ENCODE measurements at places on chromosomes 1 and 21.

GRCh38 chr1:164515711-164516331 is 43.2 kb upstream of the PBX1 start:
- no peaks in the 10 kb centered on the region for H3K36me3 ChIP-seq
- H3K27me3 ChIP-seq, result no peaks in the 10 kb centered on the region
- no peak overlapping the region for H3K4me3 ChIP-seq
- peaks cover 4% of the 10 kb centered on the region for H3K4me1 ChIP-seq
- H3K27ac ChIP-seq, result no peak overlapping the region

DNA sequence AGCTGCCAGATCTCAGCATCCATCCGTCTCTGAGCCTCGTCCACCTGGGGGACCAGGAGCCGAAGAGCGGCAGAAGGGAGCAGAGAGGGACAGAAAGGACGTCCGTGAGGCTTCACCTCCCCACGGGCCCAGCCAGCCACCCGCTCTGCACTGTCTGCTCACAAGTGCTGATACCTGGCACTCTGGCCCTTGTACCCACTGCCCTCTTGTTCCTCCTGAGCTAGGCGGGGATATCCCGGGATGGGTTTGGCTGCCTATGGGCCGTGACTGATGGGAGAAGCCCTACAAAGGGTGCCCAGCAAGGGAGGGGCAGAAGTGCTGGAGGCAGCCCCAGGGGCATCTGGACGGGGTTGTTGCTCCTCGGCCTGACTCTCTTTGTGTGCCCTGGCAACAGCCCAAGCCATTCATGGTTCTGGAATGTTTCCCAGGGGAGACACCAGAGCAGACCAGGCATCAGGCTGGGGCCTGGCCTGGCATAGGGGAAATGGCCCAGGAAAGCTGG is 57.6 kb downstream of the LDLRAD2 start:
- DNase-seq, result no peak
- no peak overlapping the region for H3K4me3 ChIP-seq
- H3K4me1 ChIP-seq, result peaks cover 8% of the 10 kb centered on the region
- no peak overlapping the region for H3K27ac ChIP-seq
- peaks cover 15% of the 10 kb centered on the region for H3K36me3 ChIP-seq

DNA sequence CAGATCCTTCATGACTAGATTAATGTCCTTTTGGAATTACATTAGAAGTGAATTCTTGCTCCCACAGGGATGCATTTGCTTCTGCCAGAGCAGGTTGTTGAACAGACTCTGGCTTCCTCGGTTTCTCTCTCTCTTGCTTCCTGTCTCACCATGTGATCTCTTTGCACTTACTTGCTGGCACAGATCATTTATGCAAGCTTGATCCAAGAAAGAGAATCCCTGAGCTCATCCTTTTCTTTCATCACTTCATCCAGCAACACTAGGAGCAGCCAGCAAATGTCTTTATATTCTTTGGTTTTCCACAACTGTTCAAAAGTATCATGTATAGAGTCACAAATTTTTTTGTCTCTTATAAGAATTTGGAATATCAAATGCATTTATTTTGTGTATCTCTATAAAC is 313.5 kb downstream of the ZNF326 start:
- no peak overlapping the region for H3K27ac ChIP-seq
- H3K4me1 ChIP-seq, result no peaks in the 10 kb centered on the region
- no peak overlapping the region for H3K4me3 ChIP-seq
- no peak for DNase-seq
- no peaks in the 10 kb centered on the region for H3K36me3 ChIP-seq
- H3K27me3 ChIP-seq, result no peaks in the 10 kb centered on the region

- H3K27me3 ChIP-seq, result no peaks in the 10 kb centered on the region
- H3K4me3 ChIP-seq, result no peak overlapping the region
- H3K36me3 ChIP-seq, result no peaks in the 10 kb centered on the region
- DNase-seq, result no peak
- H3K4me1 ChIP-seq, result no peaks in the 10 kb centered on the region
- H3K27ac ChIP-seq, result no peak overlapping the region
These were observed 31.9 kb upstream of the RXRG start for GRCh38 chr1:165476776-165477175.

DNA sequence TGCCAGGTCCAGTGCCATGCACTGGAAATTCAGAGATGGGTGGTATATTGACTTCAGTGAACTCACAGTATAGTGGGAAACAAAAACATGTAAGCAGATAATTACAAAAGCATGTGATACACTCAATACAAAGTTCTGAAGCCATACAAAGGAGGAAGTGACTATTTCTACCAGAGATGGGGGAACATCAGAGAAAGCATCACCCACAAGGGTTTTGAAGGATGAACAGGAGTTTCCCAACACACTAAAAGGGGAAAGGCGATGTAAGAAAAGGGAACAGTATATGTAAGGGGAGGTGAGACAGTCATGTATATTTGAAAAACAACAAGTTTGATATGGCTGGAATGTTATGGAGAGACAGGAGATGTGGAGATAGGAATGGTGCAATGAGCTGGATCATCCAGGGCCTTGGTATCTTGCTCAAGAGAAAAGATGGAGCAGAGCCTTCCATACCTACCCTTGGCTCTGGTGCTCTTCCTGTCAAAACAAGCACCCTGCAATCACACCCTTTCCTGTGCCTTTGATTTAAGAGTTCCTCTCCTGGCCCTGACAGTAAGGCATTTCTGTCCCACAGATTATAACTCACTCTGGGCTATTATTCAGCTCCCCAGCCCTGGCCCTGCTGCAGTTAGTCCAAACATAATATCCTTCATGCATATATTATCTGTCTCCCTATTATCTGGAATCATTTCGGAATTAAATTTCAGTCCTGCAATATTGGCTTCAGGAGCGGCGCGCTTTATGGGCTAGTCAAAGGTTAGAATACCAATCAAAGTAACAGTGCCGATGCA is 60.5 kb downstream of the DMAP1 start:
- peaks cover 2% of the 10 kb centered on the region for H3K4me1 ChIP-seq
- DNase-seq, result no peak
- no peaks in the 10 kb centered on the region for H3K27me3 ChIP-seq
- H3K4me3 ChIP-seq, result no peak overlapping the region
- no peaks in the 10 kb centered on the region for H3K36me3 ChIP-seq

DNA sequence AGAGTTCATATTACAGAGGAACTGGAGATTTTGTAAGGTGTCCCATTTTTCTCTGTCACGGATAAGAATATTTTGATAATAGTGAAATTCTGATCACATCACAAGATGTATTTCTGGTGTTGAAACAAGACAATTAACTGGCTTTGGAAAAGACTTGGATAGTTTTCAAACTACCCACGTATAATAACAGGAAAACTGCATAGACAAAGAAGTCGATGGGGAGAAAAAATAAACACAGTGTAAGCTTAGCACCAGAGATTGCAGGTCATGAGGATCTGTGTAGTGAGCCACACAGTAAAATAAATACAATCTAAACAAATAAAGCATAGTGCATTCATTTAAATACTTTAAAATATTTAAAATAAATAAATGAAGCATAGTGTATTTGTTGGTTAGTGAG is 452.3 kb upstream of the ADAMTS5 start:
- no peak for DNase-seq
- no peaks in the 10 kb centered on the region for H3K27me3 ChIP-seq
- no peak overlapping the region for H3K27ac ChIP-seq
- H3K4me1 ChIP-seq, result no peaks in the 10 kb centered on the region
- H3K36me3 ChIP-seq, result no peaks in the 10 kb centered on the region

GRCh38 chr1:235075048-235075776 is 53.4 kb downstream of the TOMM20 start:
- no peak overlapping the region for H3K27ac ChIP-seq
- no peaks in the 10 kb centered on the region for H3K4me1 ChIP-seq
- H3K4me3 ChIP-seq, result no peak overlapping the region
- no peaks in the 10 kb centered on the region for H3K27me3 ChIP-seq

GRCh38 chr1:173297798-173298391 is 90.8 kb upstream of the TNFSF4 start:
- H3K27me3 ChIP-seq, result no peaks in the 10 kb centered on the region
- no peak for DNase-seq
- H3K36me3 ChIP-seq, result no peaks in the 10 kb centered on the region
- no peak overlapping the region for H3K27ac ChIP-seq

GRCh38 chr1:207156095-207156494 is 52.1 kb downstream of the C4BPA start:
- H3K27me3 ChIP-seq, result no peaks in the 10 kb centered on the region
- no peaks in the 10 kb centered on the region for H3K36me3 ChIP-seq
- H3K4me3 ChIP-seq, result no peak overlapping the region

- H3K36me3 ChIP-seq, result no peaks in the 10 kb centered on the region
- DNase-seq, result no peak
- H3K4me3 ChIP-seq, result no peak overlapping the region
- peaks cover 3% of the 10 kb centered on the region for H3K4me1 ChIP-seq
- H3K27me3 ChIP-seq, result no peaks in the 10 kb centered on the region
- no peak overlapping the region for H3K27ac ChIP-seq
These were observed 12.0 kb downstream of the ADGRL2 start for GRCh38 chr1:81812712-81813111.

DNA sequence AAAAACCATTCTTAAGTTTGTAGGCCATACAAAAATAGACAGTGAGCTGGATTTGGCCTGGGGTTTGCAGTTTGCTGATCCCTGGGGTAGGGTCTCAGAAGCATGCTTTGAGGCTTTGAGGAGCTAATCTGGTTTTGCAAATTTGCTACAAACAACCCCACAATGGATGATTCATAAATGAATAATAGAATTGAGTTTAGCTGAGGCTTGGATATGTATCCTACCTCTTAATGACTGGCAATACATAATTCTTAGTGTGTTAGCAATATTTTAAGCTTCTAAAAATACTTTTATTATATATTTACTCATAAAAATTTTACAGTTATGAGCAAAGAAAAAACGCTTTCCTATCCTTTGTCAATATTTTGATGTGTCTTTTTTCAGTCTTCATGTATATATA is 50.6 kb downstream of the ROR1 start:
- H3K27ac ChIP-seq, result no peak overlapping the region
- H3K36me3 ChIP-seq, result no peaks in the 10 kb centered on the region
- no peak overlapping the region for H3K4me3 ChIP-seq
- no peak for DNase-seq
- peaks cover 7% of the 10 kb centered on the region for H3K4me1 ChIP-seq

- no peaks in the 10 kb centered on the region for H3K4me1 ChIP-seq
- H3K36me3 ChIP-seq, result no peaks in the 10 kb centered on the region
- no peak overlapping the region for H3K27ac ChIP-seq
- H3K27me3 ChIP-seq, result no peaks in the 10 kb centered on the region
- no peak for DNase-seq
These were observed 70.5 kb upstream of the CTTNBP2NL start for GRCh38 chr1:112325504-112325903.

DNA sequence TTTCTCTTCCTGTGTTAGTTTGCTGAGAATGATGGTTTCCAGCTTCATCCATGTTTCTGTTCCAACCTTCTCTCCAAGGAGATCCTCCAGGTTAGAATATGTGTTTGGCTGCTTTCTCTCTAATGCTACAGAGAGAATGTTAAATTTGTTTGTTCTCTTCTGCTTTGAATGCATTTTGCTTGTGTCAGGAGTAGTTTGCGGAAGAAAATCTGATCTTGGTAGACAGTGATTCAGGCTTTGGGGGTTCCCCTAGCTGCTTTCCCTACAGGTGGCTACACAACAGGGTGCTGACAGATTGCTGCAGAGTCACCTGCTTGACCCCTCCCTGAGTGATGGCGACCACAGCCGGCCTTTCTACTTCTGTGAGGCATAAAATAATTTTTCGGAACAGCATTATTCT is 41.8 kb downstream of the MACO1 start:
- no peak for DNase-seq
- H3K27ac ChIP-seq, result no peak overlapping the region
- H3K4me3 ChIP-seq, result no peak overlapping the region
- no peaks in the 10 kb centered on the region for H3K36me3 ChIP-seq
- no peaks in the 10 kb centered on the region for H3K27me3 ChIP-seq

GRCh38 chr1:37628026-37628556 is 6.6 kb downstream of the RSPO1 start:
- H3K27ac ChIP-seq, result no peak overlapping the region
- no peak overlapping the region for H3K4me3 ChIP-seq
- H3K4me1 ChIP-seq, result peaks cover under 1% of the 10 kb centered on the region
- DNase-seq, result no peak
- H3K27me3 ChIP-seq, result peaks cover 75% of the 10 kb centered on the region

DNA sequence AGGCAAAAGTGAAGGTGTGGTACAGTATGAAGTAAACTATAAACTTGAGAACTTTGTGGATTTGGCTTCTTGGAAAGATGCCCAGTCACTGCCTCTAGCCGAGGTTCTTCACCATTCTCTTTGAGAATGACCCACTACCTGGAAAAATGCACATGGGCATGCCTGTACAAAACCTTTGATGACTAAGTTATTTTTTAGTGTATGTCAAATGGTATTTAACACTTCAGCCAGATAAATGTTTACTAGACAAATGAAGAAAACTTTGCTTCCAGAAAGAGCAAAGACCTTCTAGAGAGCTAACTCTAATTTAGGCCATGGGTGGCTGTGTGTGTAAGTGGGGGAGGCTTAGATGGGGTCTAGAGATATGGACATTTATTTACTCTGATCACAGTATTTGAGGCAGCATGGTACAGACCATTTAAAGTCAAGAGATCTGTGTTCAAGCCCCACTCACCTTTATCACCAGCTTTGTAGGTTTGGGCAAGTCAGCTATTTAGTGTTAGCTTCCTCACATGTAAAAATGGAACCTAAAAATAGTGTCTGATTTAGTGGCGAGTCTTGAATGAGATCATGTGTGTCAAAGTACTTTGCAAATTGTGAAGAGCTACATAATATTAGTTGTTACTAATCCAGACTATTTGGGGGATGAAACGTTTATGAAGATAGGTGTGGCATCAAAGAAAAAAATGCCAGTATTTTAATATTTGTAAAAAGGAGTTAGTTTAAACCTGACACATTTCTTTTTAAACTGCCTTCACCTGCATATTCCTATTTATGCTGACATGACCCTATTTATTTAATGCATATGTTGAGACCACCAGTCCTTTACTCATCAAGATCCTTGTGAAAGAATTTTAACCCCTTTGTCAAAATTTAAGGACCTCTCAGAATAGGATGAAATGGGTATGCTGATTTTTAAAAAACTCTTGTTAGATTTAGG is 20.2 kb downstream of the NFYC start:
- peak overlapping the region; percentile 77 for H3K4me3 ChIP-seq
- H3K27me3 ChIP-seq, result no peaks in the 10 kb centered on the region
- DNase-seq, result no peak
- H3K4me1 ChIP-seq, result no peaks in the 10 kb centered on the region

- no peaks in the 10 kb centered on the region for H3K36me3 ChIP-seq
- peaks cover 3% of the 10 kb centered on the region for H3K4me1 ChIP-seq
- no peak for DNase-seq
- no peaks in the 10 kb centered on the region for H3K27me3 ChIP-seq
- H3K27ac ChIP-seq, result no peak overlapping the region
These were observed 19.1 kb downstream of the LRRC38 start for GRCh38 chr1:13494712-13495111.

DNA sequence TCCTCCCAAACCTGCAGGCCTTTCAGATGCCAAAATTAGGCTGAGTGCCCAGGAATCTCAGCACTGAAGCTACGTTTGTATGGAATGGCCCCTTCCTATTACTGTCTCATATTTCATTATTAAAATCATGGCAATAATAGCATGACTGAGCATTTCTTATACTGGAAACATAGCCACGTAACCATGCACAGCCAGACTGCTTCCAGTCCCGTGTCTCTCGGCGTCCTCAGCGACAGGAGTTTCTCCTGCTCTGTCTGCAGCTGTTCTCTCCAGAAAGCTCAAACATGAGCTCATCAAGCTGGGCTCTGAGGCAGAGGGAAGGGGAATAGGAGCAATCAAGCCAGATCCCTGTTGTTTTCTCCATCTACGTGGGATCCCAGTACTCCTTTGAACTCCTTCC is 104.0 kb downstream of the CDC7 start:
- H3K27me3 ChIP-seq, result no peaks in the 10 kb centered on the region
- no peaks in the 10 kb centered on the region for H3K36me3 ChIP-seq
- no peak overlapping the region for H3K4me3 ChIP-seq
- H3K27ac ChIP-seq, result no peak overlapping the region
- H3K4me1 ChIP-seq, result no peaks in the 10 kb centered on the region

GRCh38 chr1:17168091-17168876 is 36.6 kb upstream of the PADI1 start:
- no peaks in the 10 kb centered on the region for H3K36me3 ChIP-seq
- H3K4me1 ChIP-seq, result peaks cover 4% of the 10 kb centered on the region
- no peak overlapping the region for H3K27ac ChIP-seq
